ENCODE measurements at places on chromosomes 13 and 19.

- no peak for DNase-seq
These were observed 26.2 kb upstream of the PLEKHF1 start for GRCh38 chr19:29639086-29639485.

DNA sequence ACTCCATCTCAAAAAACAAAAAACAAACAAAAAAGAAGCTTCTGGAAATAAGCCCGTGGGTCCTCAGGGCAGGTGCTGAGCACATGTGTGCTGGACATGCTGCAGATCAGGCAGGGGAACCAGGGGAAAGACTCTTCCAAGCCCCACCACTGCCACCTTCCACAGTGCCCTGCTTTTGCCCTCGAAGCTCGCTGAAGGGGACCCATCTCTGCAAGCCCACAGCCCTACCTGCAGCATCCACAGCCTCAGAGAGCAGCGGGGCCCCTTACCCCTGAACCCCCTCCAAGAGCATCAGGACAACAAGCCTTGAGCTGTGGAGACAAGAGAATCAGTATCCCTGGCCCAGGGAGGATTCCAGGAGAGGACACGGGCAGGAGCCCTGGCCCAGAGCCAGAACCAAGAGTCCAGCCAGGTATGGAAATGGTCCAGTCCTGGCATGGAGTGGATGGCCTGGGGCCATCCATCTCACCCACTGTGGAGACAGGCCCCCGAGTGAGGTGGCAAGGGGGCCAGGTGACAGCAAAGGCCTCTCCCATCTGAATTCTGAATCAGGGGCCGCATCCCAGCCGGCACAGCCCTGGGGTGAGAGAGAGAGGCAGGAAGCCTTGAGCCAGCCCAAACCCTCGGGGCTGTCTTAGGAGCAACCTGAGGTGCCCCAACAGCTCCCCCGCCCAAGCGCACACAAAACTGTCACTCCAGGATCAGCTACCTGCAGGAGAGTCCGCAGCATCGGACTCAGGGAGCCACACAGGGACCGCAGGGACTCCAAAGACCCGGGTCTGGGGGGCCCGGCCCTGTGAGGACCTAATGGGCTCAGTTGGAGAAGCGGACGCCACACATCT lies 51.8 kb upstream of the TPM4 start:
- DNase-seq = no peak

GRCh38 chr19:38683393-38684077 lies 36.1 kb downstream of the ACTN4 start:
- DNase-seq = peak; percentile 36

DNA sequence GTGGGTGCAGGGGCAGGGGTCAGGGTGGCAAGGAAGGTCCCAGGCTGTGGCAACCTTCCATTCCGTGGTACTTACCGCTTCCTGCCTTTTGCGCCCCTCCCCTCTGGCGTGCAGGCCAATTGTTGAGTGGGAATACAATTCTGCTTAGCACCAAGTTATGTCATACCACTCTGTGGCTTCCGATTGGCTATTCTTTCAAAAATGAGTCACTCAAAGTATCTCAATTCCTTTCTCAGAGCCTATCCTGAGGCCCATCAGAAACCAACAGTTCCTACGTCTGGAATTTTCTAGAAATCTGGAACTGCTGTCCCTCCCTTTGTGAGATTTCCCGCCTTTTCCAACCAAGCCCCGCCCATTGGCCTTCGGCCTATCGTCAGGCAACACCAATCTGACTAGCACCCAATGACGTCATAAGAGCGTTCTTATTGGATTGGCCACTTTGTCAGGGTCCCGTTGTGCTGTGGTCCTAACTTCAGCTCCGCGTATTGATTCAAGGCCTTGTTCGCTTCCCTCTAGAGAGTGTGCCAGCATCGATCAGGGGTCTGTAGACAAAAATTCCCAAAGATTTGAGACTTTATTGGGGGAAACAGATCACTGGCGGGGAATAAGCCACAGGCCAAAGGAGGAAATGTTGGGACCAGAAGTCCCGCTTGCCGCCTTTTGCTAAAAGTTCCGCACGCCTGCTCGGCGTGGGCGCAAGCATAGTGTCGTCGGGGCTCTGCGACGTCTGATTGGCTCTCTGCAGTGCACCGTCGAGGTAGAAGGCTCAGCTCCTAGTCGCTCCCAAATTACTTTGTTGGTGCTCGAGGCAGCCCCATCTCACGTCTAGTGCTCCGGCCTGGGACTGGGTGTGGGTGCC lies 11.7 kb downstream of the NTN5 start:
- DNase-seq = peak; percentile 84

DNA sequence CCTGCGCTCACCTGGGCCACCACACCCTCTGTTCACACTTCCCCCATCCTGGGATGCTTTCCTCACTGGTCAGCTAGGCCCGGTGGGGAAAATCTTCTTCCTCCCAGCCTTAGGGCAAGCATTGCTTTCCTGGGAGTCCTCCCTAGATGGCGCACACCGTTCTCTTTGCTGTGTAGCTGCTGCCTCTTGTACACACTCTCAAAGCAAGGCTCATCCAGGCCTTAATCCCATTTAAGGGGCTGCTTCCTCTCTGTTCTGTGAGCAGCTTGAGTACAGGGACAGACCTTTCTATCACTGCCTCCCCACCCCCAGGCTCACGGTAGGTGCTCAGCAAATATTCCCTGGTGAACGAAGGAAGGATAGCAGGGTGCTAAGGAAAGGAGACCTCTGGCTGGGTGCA lies 11.1 kb downstream of the SLC7A10 start:
- DNase-seq = no peak

GRCh38 chr13:46620471-46620870 lies 67.5 kb downstream of the LRCH1 start:
- DNase-seq = no peak

GRCh38 chr13:41788552-41788951 lies 172.4 kb downstream of the VWA8 start:
- DNase-seq = no peak

GRCh38 chr13:46565808-46566750 lies 13.1 kb downstream of the LRCH1 start:
- no peak for DNase-seq
